ENCODE measurements at places on chromosomes 13 and 19.
A peak's percentile ranks its signal among the peaks of the same experiment; 100 is the strongest.

- DNase-seq = no peak
Observed at GRCh38 chr13:110233951-110234280, 73.0 kb downstream of the COL4A1 start.

- DNase-seq = no peak
Observed at GRCh38 chr13:49421391-49421790, 22.5 kb downstream of the CAB39L start.

DNA sequence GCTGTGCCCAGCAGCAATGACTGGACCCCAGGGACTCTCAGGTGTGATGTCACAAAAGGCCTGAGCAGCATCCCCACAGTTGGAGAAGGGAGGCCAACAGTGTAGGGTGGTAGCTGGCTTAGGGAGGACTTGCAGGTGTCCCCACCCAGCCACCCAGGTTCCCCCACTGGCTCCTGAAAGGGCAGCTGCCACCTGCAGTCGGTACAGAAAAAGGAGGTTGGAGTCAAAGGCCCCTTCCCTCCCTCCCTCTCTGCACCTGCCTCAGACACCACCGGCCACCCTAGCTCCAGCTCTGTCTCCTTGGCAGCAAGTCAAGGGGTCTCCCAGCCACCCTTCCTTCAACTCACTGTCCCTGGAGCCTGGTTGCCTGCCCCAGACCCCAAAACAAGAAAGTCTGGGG, at the start of gene PCP2:
Gene PCP2, minus strand, starts transcription at position 22 of the 400 bp plus-strand sequence. CDS start 262 bp downstream, outside the sequence.
- no peak for DNase-seq

DNA sequence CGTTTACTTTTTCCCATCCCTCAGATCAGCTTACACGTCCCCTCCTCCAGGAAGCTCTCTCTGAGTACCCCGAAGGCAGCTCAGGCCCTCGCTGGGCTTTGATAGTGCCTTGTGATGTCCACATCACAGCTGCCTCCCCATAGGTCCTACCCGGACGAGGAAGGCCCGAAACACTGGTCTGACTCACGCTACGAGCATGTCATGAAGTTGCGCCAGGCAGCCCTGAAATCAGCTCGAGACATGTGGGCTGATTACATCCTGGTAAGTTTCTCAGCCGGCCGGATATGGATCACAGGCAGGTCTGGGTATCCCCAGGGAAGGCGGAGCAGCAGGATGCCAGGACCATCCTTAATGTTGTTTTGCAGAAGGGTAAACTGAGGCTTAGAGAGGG, 4.8 kb downstream of the COLGALT1 start:
- DNase-seq = no peak

- DNase-seq = no peak
Observed at GRCh38 chr13:20303636-20304035, 71.5 kb upstream of the GJB6 start.

DNA sequence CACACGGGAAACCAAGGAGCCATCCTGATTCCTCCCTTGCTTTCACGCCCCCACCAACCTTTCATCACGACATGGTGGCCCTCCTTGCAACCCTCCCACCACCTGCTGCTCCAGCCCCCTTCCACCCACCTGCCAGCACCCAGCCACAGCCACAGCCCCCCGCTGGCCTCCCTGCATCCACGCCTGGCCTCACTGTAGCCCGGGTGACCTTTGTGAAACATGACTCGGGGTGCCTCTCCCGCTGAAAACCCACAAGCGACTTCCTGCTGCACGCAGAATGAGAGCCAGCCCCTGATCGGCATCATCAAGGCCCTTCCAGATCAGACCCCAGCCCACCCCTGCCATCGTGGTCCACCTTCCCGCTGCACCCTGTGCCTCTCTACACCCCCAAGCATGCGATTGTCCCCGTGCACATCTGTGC, 14.9 kb downstream of the POP4 start:
- DNase-seq = no peak

DNA sequence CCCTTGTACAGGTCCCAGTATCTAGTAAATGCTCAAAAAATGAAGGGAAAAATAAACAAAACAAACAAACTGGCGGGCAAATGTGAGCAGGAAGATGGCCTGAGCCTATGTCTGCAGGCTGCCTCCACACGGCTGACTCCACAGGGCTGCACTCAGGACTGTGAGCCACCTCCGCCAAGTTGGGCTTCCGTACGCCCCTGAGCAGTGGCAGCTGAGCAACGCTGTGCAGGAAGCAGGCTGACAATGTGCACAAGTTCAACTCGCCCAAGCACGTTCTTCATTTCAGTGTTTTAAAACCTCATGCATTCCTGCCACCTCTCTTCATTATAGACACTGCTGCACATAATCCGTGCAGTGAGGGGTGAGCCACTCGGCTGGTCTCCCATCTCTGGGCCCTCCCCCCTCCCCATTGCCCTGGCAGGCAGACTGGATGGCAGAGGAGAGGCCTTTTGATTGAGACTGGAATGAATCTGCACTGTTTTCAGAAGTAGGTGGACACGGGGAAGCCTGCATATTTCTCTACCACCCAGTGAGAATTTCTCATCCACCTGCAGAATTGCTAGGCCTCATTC, 915.3 kb downstream of the UQCRFS1 start:
- DNase-seq = peak; percentile 37

- DNase-seq = peak; percentile 90
Observed at GRCh38 chr13:43472339-43472738, 314.4 kb downstream of the ENOX1 start.

- DNase-seq = no peak
Observed at GRCh38 chr13:75309981-75310580, 171.9 kb downstream of the TBC1D4 start.

Data from brain (organoid and tissue), 16 donors.